Renal cortex interstitium (tissue), 15 donors: ENCODE measurements at places on chromosomes 5 and 9. TPM values are rescaled to one million over a fixed set of nuclear protein-coding genes. Genes with fewer than 3 reads are reported as not detected.

DNA sequence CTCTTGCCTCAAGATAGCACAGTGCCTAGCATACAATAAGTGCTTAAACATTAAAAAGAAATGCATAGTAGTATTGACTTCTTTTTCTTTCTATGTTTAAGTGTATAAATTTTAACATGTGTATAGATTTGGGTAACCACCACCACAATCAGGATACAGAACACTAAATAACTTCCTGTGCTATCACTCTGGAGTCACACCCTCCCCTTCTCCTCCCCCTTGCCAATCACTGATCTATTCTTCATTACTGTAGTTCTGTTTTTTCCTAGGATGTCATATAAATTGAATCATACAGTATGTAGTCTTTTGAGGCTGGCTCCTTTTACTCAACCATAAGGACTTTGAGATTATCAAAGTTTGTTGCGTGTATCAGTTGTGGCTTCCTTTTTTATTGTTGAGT is 68.5 kb downstream of the OSTF1 start:
- no peak for DNase-seq

The PTPRD gene
- 117 TPM for polyA plus RNA-seq

DNA sequence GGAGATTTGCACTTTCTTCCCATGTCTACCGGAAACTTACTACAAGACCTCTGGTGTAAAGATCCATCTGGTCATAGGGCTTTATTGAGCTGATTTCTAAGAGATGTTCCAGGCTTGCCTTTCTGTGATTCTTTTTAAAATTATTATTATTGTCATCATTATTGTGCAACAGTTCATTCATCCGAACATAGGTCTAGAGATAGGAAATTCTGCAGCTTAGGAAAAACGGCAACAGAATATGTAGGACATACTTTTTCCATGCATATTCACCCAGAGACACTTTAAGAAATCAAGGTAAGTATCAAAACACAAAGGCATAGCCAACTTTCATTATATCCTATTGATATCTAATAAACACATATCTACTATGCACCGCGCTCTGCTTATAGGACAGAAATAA is 378.2 kb upstream of the KLF4 start:
- no peak for DNase-seq

DNA sequence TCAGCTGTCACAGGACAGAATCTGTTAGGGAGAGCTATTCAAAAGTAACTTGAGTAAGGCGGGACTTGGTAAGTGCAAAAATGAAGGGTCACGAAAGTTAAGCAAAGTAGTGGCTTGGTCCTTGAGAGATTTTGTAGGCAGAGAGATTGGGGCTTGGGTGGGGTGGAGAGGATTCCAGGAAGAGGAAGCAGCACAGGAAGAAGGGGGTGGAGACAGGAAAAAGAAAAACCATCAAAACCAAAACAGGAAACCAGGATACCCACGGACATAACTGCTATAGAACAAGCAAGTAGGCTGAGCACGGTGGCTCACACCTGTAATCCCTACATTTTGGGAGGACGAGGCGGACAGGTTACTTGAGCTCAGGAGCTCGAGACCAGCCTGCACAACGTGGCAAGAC is 3.7 kb downstream of the ROPN1L start:
- DNase-seq, result no peak

- no peak for DNase-seq
Observed at GRCh38 chr5:138649316-138649720, 74.1 kb upstream of the HSPA9 start.

DNA sequence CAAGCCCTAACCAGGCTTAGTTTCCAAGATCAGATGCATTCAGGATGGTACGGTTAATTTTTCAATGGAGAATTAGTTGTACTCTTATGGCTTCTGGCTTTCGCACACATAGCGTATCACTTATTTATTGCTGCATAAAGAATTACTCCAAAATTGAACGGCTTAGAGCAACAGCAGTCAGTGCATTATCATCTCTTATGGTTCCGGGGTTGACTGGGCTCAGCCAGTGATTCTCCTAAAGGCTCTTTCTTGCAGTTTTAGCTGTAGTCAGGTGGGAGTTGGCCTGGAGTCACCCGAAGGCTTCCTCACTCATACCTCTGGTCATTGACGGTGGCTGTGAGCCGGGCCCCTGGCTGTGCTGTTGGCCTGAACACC is 595 bp upstream of the GRHPR start:
- no peak for DNase-seq

GRCh38 chr5:97124335-97124734 is 18.1 kb downstream of the LIX1 start:
- no peak for DNase-seq

The GNA14 gene
- polyA plus RNA-seq, result 12.9 TPM

DNA sequence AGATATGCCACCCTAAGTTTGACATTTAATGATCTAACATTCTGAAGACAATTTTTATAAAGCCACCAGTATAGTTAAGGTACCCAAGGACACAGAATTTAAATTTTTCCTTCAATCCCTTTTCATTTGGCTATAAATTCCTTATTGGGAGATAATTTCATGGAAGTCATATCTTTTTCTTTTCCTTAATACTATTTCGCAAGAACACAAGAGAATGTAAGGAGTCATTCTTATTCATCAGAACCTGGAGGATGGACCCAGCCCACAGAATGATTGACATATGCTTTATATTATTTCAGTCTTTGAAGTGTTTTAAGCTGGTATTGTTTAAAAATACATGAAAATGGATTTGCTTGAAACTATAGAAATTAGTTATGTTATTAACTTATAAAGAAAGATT is 79.6 kb downstream of the DROSHA start:
- no peak for DNase-seq

DNA sequence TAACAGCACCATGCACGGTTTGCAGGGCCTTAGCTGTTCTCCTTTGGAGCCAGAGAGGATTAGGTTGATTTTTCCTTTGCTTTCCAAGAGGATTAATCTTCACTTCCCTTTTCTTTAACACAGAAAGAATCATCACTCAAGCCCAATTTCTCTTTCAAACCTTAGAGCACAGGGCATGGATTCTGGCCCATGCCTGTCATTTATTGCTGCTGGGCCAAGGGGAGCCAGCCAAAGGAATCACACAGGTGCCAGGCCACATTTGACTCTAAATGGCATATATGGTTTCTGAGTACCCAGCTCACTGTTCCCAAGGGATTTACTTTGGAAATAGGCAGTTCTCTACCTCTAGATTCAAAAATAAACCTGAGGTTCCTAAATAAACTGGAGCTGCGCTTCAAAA is 58.3 kb downstream of the FBXL7 start:
- DNase-seq, result no peak

The TLX3 gene
- not detected for polyA plus RNA-seq

- no peak for DNase-seq
Observed at GRCh38 chr5:88734191-88734640, 148.8 kb downstream of the MEF2C start.

DNA sequence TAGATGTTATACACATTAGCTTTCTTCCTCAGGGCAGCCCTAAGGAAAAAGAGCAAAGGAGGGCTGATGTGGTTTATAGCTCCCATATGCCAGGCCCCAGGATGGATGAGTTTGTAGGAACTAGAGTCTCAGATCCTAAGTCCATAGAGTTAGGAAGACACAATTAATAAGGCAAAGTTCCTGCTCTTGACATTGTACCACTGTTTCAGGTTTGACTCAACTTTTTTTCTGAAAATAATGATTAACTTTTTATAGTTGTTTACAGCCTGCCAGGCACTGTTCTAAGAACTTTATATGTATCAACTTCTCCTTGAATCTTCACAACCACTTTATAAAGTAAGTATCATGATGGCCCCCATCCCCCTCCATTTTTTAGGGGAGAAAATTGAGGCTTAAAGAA is 339.5 kb downstream of the PDE4D start:
- DNase-seq, result no peak

DNA sequence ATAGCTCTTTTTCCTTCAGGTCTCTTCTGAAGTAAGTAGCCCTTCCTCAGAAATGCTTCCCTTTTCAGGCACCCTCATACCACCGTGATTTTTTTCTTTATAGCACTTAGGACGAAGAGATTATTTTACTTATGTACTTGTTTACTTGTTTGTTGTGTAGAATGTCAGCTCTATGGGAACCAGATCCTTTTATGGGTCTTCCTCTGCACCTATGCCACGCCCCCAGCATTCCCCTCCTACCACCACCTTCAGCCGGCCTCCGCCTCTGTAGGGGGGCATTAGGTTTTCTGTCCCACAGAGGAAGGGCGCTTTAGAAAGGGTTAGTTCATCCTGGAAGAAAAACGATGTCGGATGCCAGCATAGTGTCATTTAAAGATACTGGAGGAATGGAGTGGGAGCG is 1.8 kb downstream of the CDKN2B-AS1 start:
- DNase-seq, result no peak

DNA sequence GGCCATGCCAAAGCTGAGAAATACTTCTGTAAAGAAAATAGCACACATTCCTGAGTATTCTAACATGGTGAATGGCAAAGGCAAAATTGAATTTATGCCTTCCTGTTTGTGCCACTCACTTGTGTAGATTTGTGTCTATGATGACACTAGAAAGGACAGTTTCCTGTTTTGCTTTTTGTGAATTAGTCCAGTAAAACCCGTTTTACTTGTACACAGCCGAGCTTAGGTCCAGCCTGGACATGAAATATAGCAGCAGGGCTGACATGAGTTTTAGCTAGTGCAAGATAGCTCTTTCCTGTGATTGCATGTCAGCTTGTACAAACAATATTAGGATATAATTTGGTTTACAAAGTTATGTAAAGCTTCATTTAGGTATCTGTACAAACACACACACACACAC is 1891.7 kb upstream of the WWC1 start:
- no peak for DNase-seq

The CNTLN gene
- 16.3 TPM for polyA plus RNA-seq

The LRRC8A gene
- polyA plus RNA-seq, result 28.0 TPM

GRCh38 chr5:31581498-31582099 is 49.5 kb downstream of the C5orf22 start:
- peak; percentile 29 for DNase-seq

DNA sequence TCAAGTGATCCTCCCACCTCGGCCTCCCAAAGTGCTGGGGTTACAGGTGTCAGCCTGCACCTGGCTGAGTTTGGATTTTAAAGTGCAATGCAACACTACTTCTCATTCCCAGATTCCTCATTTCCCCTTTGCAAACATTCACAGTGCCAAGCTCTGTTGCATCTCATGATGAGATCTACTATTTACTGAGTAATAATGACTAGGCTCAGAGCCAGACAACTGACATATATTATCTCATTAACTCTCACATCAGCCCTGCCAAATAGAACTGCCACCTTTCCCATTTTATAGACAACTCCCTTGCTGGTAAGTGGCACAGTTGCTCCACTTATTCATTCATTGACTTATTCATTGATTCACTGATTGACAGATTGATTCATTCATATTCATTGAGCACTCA is 7.0 kb downstream of the PDE6A start:
- no peak for DNase-seq

- DNase-seq, result no peak
Observed at GRCh38 chr9:123834218-123834888, 95.6 kb downstream of the DENND1A start.

GRCh38 chr5:169150108-169150507 is 150.8 kb downstream of the SLIT3 start:
- no peak for DNase-seq

The TAF11L9 gene
- not detected for polyA plus RNA-seq

- DNase-seq, result no peak
Observed at GRCh38 chr9:112007575-112008240, 111.1 kb downstream of the UGCG start.

DNA sequence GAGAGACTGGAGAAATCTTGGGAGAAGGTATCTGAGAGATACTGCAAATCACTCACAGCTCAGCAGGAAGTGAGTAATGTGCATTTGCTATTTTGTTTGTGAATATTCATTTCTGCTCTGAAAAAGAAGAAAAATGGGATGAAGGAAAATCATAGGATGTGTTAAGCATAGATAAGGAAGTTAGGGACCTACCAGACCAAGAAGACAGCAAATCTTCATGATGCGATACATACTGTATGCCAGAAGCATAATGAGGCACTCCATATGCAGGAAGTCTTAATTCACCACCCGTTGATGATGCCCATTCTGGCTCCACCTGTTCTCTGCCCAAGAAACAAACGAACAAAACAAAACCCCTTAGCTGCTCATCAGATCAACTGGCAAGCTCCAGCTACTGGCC is 6.1 kb upstream of the DAPK1 start:
- no peak for DNase-seq

DNA sequence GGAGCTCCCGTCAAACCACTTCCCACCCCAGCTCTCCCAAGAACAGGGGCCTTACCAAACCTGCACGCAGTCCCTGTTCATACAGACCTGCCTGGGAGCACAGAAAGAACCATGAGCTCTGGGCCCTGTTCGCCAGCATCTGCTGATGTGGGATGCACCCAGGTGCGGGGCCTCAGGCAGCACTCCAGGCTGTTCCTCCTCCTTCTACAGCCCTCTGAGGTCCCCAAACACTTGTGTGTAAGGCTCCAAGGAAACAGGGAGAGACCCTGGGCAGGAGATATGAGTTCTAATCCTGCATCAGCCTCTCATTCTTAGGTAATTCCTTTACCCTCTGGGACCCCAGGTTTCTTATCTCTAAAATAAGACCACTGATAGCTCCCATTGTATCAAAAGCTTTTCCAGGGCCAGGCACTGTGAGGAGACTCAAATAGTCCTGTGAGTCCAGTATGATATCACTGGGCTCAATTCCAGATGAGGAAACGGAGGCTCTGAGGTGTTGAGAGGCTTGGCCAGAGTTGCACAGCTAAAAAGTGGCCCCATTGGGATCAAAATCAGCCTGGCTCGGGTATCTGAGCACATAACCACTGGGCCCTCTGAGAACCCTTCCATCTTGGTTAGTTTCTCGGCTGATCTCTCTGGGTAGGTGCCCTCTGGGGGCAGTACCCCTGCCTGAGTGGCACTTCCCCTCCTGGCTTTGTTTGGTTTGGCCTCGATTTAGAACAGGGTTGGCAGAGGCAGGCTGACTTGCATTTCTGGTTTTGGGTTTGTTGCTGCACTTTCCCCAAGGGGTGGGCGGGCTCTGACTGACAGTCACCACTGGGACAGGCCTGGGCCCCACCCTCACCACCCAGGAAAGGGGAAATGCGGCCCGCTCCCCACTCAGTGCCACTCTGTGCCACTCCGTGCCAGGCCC is 116.8 kb downstream of the RGS3 start:
- DNase-seq, result no peak

The ITK gene
- 0.14 TPM for polyA plus RNA-seq

The PROB1 gene
- polyA plus RNA-seq, result 2.4 TPM

The STPG3 gene
- polyA plus RNA-seq, result 2.2 TPM

The PURA gene
- polyA plus RNA-seq, result 11.9 TPM
